ENCODE measurements at places on chromosomes 13 and 19.

GRCh38 chr19:8126008-8126407 is 23.4 kb downstream of the FBN3 start:
- DNase-seq: no peak

- no peak for DNase-seq
These were observed 14.7 kb downstream of the IZUMO4 start for GRCh38 chr19:2111425-2111824.

DNA sequence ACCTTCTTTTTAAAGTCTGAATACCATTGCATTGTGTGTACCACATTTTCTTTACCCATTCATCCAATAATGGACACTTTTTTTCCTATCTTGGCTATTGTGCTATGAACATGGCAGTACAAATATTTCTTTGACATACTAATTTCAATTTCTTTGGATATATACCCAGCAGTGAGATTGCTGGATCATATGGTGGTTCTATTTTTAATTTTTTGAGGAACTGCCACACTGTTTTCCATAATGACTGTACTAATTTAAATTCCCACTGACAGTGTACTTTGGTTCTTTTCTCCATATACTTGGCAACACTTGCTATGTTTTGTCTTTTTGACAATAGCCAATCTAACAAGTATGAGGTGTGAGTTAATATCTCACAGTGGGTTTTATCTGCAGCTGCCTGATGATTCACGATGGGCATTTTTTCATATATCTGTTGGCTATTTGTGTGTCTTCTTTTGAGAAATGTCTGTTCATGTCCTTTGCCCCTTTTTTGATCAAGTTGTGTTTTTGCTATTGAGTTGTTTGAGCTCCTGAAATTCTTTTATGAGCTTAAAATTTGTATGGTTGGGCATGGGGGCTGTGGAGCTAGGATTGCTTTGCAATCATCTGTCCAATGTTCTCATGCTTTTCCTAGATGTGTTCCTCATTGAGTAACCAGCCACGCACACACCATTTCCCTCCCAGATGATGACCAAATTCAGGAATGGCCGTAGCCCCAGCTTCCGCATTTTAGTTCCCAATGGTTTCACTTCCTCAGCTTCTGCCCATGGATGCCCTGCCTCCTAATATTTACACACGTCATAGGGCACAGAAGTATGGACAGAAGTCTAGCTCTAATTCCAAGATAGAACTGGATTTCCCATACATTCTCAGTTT is 380.0 kb upstream of the SGCG start:
- no peak for DNase-seq

GRCh38 chr19:45113628-45114027 is 20.6 kb downstream of the PPP1R37 start:
- DNase-seq: no peak

DNA sequence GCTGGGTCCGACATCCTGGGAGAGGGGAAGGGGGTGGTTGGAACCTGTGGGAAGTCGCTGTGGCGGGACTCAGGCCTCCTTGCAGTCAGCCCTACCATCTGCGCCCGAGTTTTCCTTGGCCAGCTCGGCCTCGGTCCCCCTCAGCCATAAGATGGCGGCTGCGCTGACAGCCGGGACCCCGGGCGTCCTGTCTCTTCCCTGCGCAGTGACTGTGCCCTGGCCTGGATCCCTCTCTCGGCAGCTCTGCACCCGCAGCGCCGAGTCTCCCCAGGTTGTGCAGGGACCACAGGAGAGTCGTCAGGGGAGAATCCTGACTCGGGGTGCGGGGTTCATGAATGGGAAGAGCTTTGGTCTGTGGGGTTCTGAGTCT is 345 bp downstream of the ZNF257 start:
- peak; percentile 29 for DNase-seq

DNA sequence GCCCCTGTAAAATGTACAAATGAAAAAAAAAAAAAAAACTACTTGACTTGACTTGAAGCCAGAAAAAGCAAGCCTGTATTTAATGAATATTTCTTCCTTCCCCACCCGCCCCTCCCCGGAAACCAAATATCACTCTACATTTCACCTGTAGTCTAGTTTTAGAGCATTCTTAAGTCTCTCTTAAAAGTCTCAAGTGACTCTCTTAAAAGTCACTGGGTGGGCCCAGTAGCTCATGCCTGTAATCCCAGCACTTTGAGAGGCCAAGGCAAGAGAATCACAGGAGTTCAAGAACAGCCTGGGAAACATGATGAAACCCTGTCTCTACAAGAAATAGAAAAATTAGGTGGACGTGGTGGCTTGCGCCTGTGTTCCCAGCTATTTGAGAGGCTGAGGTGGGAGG is 72.0 kb downstream of the TSC22D1 start:
- DNase-seq: no peak

DNA sequence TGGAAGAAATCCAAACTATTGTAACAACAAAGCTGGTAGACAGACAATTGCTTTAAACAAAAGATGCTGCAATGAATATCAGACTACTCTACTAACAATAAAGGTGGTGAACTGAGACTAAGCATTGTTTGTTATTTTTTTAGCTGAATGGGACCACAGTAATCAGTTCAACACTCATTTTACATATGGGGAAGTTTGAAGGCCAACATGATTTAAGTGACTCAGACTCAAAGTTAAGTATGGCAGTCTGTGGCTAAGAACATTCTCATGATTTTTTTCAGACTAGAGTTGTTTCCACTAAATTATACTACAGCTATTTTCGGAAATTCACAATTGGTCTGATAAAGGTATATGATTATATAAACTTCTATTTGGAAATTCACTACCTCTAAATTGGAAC is 10.4 kb downstream of the EXOSC8 start:
- no peak for DNase-seq

DNA sequence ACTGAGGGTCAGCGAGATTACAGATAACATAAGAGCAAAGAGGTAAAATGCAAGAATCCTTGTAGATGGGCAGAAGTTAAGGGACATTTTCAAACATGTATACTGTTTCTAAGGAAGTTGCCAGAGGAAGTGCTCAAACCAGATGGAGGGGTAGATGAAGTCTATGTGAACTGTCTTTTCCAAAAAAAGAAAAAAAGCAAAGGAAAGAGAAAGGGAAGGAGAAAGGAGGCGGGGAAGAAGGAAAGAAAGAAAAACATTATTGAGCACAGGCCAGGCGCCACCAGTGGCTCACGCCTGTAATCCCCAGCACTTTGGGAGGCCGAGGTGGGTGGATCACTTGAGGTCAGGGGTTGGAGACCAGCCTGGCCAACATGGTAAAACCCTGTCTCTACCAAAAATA is 5.3 kb downstream of the DMAC2 start:
- DNase-seq: no peak

DNA sequence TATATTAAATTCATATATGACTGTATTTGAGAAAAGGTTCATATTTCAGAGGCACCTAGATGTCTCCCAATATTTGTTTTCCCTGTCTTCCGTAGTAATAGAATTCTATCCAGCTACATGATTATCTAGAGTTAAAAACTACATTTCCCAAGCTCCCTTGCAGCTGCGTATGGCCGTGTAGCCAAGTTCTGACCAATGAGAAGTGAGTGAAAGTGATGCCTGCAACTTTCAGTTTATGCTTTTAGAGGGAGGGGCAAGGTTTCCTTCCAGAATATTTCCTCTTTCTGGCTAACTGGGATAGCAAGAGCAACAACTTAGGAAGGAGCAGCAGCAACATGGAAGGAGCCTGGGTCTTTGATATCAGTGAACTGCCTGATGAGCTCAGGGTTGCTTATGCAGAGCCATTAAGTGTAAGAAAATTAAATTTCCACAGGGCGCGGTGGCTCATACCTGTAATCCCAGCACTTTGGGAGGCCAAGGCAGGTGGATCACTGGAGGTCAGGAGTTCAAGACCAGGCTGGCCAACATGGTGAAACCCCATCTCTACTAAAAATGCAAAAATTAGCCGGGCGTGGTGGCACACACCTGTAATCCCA is 23.2 kb upstream of the CYP2A13 start:
- no peak for DNase-seq

DNA sequence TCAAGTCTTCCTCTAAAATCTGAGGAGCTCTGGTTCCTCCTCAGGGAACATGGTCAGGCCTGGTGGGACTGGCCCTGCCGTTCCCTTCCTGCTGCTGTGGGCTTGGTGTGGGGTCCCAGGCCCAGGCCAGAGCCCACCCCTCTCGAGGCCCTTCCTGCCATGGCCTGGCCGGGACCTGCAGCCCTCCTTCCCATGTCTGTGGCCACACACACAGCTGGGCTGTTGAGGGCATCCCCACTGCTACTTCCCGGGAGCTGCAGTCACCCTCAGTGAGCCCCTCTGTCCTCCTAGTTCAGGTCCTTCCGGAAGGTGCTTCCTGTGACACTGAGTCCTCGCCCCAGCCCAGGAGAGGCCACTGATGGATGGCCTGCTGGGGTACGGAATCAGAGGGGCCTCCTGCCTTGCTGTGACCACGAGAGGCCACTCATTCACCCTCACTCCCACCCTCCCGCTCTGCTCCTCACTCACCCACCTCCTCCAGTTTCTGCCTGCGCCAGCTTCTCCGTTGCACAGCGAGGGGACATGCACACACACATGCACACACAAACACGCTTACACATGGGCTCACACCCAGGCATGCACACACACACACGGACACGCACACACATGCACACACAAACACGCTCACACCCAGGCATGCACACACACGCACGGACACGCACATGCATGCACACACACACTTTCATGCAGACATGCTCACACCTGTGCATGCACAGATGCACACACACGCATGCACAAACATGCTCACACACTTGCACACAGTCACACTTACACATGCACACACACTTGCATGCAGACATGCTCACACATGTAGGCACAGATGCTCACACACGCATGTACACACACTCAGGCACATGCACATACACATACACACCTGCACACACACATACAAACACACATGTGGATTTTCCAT is 7.3 kb upstream of the MCF2L start:
- no peak for DNase-seq

GRCh38 chr19:55189403-55189835 is 9.3 kb upstream of the SYT5 start:
- no peak for DNase-seq

GRCh38 chr13:44125943-44126469 is 246.3 kb downstream of the LACC1 start:
- no peak for DNase-seq

DNA sequence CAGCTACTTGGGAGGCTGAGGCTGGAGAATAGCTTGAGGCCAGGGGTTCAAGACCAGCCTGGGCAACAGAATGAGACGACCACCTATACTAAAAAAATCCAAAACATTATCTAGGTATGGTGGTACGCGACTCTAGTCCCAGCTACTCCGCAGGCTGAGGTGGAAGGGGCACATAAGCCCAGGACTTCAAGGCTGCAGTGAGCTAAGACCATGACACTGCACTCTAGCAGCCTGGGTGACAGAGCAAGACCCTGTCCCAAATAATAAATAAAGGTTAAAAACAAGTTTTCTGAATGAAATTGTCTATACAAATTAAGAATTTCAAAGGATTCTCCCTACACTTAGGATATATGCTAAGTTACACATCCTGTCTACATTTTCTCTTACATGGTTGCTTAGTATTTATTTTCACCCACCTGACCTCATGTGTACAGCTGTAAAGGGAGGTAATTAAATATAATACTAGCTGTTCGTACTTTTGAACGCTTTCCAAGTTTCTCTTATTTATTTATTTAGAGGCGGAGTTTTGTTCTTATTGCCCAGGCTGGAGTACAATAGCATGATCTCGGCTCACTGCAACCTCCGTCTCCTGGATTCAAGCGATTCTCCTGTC is 1.6 kb downstream of the SLC25A30 start:
- DNase-seq: no peak

GRCh38 chr13:62829486-62829885 is 1413.8 kb upstream of the PCDH20 start:
- no peak for DNase-seq

GRCh38 chr13:97542102-97542685 is 108.2 kb downstream of the RAP2A start:
- DNase-seq: no peak

DNA sequence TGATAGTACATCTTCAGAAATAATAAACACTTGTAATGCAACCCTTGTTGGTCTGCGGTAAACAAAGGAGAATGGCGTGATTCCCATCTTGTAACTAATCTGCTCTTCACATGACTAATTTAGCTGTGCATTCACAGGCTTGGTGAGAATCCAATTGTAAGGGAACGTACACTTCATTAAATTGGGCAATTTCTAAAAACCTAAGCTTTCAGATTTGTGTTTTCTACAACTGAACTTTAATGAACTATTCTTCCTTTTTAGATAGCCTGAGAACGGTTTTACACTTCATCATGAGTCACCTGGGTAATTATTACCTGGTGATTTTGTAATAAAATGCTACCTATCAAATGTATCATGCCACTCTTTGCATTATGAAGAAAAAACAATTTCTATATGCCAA is 306.9 kb downstream of the KLF5 start:
- DNase-seq: no peak

DNA sequence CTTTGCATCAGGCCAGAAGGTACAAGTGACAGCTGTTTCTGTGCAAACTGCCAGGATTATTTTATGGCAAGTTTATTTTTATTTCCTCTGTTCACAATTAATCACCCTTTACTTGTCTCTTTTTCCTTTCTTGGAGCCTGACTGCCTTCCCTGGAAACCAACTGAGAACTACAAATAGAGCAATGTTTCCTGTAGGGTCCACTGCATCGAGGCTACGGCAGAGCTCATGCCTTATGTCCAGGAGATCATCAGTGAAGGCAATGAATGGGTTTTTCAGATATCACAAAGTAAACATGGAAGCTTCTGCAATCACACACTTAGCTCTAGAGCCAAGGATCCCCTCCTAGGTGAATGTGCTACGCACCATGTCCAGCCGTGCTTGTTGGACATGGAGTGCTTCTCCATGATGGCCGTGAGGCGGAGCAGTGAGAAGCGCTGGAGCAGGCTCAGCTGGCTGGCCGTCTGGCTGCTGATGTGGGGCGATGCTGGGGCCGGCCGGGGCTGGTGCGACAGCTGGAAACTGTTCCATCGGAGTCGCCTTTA is 110.9 kb downstream of the KL start:
- DNase-seq: no peak

Data from activated CD4-positive, alpha-beta T cell treated with anti-CD3 and anti-CD28 coated beads, Interleukin-2, amount 50 U/mL, for 48 hours (primary cell).